ENCODE measurements at places on chromosomes 13 and 19. TPM values are rescaled to one million over a fixed set of nuclear protein-coding genes. Genes with fewer than 3 reads are reported as not detected.

DNA sequence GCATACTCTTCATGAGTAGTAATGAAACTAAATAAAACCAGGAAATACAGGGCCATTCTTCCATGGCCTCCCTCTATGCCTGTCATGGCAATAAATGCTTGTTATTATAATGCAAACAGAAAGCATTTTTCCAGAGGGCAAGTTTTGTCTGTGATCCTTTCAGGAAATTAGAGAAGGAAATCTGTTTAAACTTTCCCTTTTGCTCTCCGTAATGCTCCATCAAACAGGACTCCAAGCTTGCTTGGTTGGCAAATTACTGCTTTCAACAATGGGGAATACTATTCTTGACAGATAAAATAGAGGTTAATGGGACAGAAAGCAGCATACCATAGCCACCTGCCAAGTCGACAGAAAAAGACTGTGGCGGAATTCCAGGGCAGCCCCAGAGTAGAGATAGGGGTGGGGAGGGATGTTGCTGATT, 252.5 kb downstream of the LHFPL6 start:
- no peak for DNase-seq
- H3K36me3 ChIP-seq = no peaks in the 10 kb centered on the region
- peaks cover 15% of the 10 kb centered on the region for H3K27me3 ChIP-seq
- H3K27ac ChIP-seq = no peak overlapping the region

SYNE4 gene
- 33.2 TPM for total RNA-seq

CD79A gene
- total RNA-seq = 0.78 TPM

- H3K27ac ChIP-seq = no peak overlapping the region
- DNase-seq = no peak
- no peaks in the 10 kb centered on the region for H3K27me3 ChIP-seq
- H3K4me3 ChIP-seq = no peak overlapping the region
Measured at GRCh38 chr19:18863843-18864362, 32.1 kb downstream of the CERS1 start.

- no peak for DNase-seq
- peaks cover 8% of the 10 kb centered on the region for H3K36me3 ChIP-seq
- H3K4me3 ChIP-seq = no peak overlapping the region
Measured at GRCh38 chr19:2038284-2039088, 12.6 kb downstream of the MKNK2 start.

GRCh38 chr19:6791237-6791636, 18.7 kb downstream of the VAV1 start:
- H3K4me1 ChIP-seq = no peaks in the 10 kb centered on the region
- peaks cover 4% of the 10 kb centered on the region for H3K27me3 ChIP-seq
- no peak for DNase-seq
- no peak overlapping the region for H3K27ac ChIP-seq
- H3K4me3 ChIP-seq = no peak overlapping the region
- H3K36me3 ChIP-seq = no peaks in the 10 kb centered on the region

DNA sequence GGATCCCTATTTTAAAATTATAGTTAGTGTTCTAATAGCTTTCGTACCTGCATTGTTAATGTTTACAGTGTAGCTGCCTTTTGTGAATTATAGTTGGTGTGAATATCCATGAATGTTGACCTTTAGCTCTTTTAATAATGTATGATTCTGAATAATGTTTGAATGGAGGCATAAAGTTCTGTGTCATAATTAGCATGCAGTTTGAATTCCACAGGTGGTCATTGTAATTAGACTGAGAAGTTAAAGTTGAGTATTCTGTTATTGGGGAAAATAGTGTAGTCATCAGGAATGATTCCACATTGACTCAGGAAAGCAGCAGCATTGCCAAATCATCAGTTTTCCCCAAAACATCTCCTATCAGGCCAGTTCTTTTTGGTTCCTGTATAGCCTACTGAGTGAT, 12.1 kb downstream of the GPR18 start:
- no peak overlapping the region for H3K27ac ChIP-seq
- peaks cover 33% of the 10 kb centered on the region for H3K36me3 ChIP-seq
- no peak for DNase-seq
- H3K4me3 ChIP-seq = no peak overlapping the region
- no peaks in the 10 kb centered on the region for H3K4me1 ChIP-seq
- H3K27me3 ChIP-seq = no peaks in the 10 kb centered on the region

DNA sequence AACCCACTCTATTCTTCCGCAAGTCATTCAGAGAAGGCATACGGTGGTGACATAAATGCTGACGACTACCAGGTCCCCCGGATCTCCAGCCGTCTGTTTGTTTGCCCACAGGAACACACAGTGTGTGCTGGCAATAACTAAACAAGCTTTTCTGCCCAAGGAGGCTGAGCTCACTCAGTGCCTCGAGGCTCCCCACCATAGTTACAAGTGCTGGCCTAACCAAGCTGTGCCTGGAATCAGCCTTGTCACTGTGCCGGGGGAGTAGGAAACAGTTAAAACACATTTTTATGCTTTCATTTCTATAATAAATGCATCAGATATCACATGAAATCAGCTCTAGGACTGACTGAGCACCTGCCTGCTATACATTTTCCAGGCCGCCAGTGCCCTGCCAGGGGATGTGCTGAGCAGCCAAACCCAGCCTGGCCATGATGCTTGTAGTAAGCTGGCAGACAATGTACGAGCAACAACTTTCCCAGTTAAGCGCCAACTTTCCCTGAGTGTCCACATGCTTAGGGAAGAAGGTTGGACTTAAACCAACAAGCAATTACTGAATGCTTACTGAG, 28.1 kb downstream of the BRD4 start:
- H3K4me1 ChIP-seq = peaks cover 26% of the 10 kb centered on the region
- no peak for DNase-seq
- H3K36me3 ChIP-seq = peaks cover 2% of the 10 kb centered on the region
- peak overlapping the region; percentile 76 for H3K27ac ChIP-seq
- no peaks in the 10 kb centered on the region for H3K27me3 ChIP-seq
- no peak overlapping the region for H3K4me3 ChIP-seq

DNA sequence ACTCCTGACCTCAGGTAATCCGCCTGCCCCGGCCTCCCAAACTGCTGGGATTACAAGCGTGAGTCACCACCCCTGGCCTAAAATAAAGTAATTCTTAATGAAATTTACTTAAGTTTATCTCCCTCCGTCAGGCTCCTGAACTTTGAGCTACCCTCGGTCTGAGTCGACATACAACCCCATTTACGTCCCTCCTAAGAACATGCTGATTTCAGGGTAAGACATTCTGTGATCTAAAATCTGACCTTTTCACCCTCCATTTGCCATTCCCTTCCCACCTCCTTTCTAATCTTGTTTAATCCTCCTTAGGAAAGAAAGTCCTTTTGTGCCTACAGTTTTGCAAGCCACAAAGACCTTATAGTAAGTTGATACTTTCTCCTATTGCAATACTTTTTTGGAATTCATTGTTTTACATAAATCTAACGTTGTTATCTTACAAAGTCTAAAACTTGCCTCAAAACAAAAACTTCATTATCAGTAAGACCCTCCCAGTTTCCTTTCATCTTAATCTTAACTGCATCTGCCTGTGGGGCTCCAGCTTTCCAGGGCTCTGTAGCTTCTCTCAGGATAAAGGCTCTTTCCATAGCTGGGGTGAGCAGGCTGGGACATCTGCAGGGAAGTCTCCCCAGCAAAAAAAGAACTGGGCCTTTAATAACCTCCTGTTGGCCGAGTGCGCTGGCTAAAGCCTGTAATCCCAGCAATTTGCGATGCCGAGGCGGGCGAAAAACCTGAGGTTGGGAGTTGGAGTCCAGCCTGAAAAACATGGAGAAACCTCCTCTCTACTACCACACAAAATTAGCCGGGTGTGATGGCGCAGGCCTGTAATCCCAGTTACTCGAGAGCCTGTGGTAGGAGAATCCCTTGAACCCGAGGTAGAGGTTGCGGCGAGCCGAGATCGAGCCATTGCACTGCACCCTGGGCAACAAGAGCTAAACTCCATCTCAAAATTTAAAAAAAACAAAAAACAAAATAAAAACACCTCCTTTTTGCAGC, 143.1 kb downstream of the ZNF737 start:
- H3K4me1 ChIP-seq = peaks cover 7% of the 10 kb centered on the region
- no peak for DNase-seq
- peaks cover 8% of the 10 kb centered on the region for H3K36me3 ChIP-seq

FAM216B gene
- not detected for total RNA-seq

DNA sequence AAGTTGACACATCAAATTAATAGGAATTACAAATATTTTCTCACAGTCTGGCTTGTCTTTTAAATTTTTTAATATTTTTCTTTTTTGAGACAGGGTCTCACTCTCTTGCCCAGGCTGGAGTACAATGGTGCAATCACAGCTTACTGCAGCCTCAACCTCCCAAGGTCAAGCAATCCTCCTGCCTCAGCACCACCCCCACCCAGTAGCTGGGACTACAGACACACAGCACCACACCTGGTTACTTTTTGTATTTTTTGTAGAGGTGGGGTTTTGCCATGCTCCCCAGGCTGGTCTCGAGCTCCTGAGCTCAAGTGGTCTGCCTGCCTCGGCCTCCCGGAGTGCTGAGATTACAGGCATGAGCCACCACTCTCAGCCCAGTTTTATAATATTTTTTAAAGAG, 72.0 kb downstream of the SPATA13 start:
- no peak for DNase-seq
- no peaks in the 10 kb centered on the region for H3K27me3 ChIP-seq
- H3K4me1 ChIP-seq = peaks cover 21% of the 10 kb centered on the region
- no peak overlapping the region for H3K4me3 ChIP-seq
- no peak overlapping the region for H3K27ac ChIP-seq
- peaks cover 1% of the 10 kb centered on the region for H3K36me3 ChIP-seq

DNA sequence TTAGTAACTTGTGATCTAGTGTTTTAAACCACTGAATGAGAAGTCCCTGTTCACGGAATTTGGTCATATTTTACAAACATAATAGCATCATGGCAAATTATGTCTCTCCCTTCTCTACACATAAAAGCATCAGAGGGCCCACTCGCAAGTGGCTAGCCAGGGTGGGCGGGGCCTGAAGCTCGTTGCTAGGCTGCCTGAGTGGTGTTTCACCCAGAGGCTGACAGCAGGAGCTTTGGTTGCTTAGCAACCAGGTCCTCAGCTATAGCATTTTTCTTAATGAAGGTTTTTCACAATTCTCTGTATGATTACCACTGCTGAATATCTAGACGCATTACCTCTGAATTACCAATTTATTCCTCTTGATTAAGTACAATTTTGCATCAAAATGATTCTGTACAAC, 126.5 kb downstream of the NALCN start:
- peak; percentile 26 for DNase-seq
- peaks cover 3% of the 10 kb centered on the region for H3K27me3 ChIP-seq
- H3K27ac ChIP-seq = no peak overlapping the region
- no peaks in the 10 kb centered on the region for H3K4me1 ChIP-seq
- no peak overlapping the region for H3K4me3 ChIP-seq

ADGRE1 gene
- total RNA-seq = not detected

ZNF540 gene
- 0.98 TPM for total RNA-seq

OR7C2 gene
- not detected for total RNA-seq

- no peak for DNase-seq
- no peaks in the 10 kb centered on the region for H3K36me3 ChIP-seq
- no peak overlapping the region for H3K4me3 ChIP-seq
- no peak overlapping the region for H3K27ac ChIP-seq
Measured at GRCh38 chr13:109196948-109197347, 567.5 kb downstream of the MYO16 start.

GRCh38 chr13:19838865-19839275, 24.6 kb downstream of the ZMYM5 start:
- peak overlapping the region; percentile 51 for H3K27ac ChIP-seq
- no peak overlapping the region for H3K4me3 ChIP-seq
- no peaks in the 10 kb centered on the region for H3K4me1 ChIP-seq
- no peaks in the 10 kb centered on the region for H3K27me3 ChIP-seq

DNA sequence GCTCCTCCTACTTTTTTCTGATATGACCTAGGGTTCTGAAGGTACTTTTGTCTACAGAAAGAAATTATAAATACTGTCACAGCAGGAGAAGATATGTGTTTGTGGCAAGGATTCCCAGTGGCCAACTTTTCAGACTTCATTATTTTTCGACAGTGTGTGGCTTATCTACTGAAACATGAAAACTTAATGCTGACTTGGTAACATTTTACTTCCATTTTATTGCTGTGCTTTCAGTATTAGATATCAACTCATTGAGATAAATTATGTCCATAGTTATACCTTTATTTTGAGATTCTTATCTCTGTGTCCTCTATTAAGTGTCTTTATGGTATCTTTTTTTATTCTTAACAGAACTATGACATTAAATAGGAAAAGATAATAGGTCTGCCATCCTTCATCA, 700.0 kb downstream of the PCDH9 start:
- H3K27ac ChIP-seq = no peak overlapping the region
- DNase-seq = no peak
- H3K36me3 ChIP-seq = no peaks in the 10 kb centered on the region

GRCh38 chr13:27053210-27053884, 118.3 kb downstream of the USP12 start:
- no peak overlapping the region for H3K27ac ChIP-seq
- H3K36me3 ChIP-seq = no peaks in the 10 kb centered on the region
- H3K27me3 ChIP-seq = no peaks in the 10 kb centered on the region
- H3K4me1 ChIP-seq = peaks cover 6% of the 10 kb centered on the region

GRCh38 chr13:110154410-110154933, 152.5 kb downstream of the COL4A1 start:
- H3K27me3 ChIP-seq = no peaks in the 10 kb centered on the region
- no peak overlapping the region for H3K4me3 ChIP-seq
- DNase-seq = no peak
- H3K36me3 ChIP-seq = peaks cover 6% of the 10 kb centered on the region

GRCh38 chr13:53920916-53921315, 892.3 kb downstream of the OLFM4 start:
- H3K4me3 ChIP-seq = no peak overlapping the region
- no peaks in the 10 kb centered on the region for H3K4me1 ChIP-seq
- DNase-seq = no peak

DNA sequence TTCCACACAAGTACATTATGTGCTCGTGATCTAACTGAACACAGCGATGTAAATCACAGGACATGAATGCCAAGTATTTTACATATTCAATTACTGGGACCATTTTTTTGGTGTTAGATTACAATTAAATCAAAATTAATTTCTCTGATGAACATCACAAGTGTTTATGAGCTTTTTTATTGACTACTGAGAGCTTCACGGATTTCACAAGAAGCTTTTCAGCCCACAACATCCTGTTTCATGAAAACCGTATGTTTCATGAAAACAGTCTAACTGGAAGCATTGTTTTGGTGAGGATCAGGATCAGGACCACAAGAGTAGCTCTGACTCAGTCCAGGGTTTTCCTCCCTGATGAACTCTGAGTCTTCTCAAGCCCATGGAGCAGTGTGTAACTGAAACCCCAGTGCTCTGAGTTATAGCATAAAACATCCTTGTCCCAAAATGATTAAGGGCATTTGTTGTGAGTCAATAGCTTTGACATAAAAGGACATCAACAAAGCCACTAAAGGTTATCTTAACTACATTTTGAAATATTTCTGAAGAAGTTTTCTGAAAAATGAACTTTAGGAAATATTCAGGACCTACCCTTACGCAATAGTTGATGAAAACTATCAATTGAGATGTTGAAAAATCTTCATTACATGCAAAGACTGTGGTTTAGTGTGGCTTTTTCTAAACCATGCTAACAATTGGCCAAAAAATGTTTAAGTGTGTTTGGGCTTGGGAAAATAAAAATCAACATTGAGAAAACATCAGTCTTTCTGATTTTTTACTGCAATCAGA, 49.3 kb downstream of the UFM1 start:
- H3K27ac ChIP-seq = no peak overlapping the region
- no peak for DNase-seq
- no peaks in the 10 kb centered on the region for H3K27me3 ChIP-seq
- H3K36me3 ChIP-seq = no peaks in the 10 kb centered on the region
- no peak overlapping the region for H3K4me3 ChIP-seq
- H3K4me1 ChIP-seq = peaks cover 14% of the 10 kb centered on the region

Data from progenitor cell of endocrine pancreas (in vitro differentiated cells).